ENCODE measurements at places on chromosomes 3 and 15.

- DNase-seq: peak; percentile 53
These were observed at the start of gene STAC for GRCh38 chr3:36380221-36381031. TSS of gene STAC (plus strand) at chr3:36380504. CDS start at chr3:36380644, 140 bp downstream.

DNA sequence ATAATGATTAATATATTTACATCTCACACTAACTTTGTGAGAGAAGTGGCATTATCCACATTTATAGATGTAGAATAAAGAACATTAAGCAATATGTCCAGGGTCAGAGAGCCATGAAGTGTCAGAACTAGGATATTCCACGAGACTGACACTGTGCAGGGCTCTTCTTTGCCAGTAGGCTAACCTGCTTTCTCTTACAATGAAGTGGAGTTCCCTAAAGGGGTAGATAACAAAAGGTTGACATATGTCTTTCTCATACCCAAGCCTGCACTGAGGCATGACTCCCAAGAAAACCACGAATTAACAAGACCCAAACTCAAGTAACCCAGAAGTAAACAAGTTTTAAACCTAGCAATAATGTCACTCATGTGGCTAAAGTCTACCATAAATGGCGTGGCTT is 191.5 kb upstream of the SLC2A2 start:
- DNase-seq: no peak

DNA sequence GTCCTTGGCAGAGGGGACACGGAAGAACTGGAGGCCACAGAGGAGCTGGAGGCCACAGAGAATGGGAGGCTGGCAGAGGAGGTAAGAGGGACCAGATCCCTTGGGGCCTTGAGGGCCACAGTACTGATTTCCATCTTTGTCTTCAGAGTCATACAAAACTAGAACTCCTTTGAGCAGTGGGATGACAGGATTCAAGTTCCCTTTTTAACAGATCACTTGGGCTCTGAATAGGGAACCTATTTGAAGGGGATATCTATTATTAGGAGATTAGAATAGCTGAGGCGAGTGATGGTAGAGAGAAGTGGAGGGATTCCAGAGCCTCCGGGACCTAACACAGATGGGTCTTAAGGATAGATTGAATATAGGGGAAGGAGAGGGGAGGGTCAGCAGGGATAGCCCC is 55.7 kb downstream of the OXNAD1 start:
- no peak for DNase-seq

GRCh38 chr3:47634996-47635395 is 56.3 kb upstream of the CSPG5 start:
- no peak for DNase-seq

- DNase-seq: no peak
These were observed 249.1 kb downstream of the OTOL1 start for GRCh38 chr3:161745741-161746140.

- no peak for DNase-seq
These were observed 54.3 kb upstream of the GNB4 start for GRCh38 chr3:179505534-179505933.

DNA sequence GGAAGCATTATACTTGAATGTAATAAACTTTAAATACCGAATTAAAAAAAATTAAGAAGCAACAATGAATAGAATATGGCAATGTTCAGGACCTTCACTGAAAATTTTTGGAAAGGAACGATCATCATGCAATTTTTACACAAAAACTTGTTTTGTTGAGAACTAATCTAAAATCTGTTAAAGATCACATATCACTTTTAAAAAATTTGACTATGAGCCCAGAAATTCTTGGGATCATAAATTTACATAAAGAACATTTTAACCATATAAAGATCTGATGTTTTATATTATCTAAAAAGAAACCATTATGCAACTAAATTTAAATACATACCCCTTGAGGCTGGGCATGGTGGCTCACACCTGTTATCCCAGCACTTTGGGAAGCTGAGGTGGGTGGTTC is 76.2 kb upstream of the MELTF start:
- no peak for DNase-seq

DNA sequence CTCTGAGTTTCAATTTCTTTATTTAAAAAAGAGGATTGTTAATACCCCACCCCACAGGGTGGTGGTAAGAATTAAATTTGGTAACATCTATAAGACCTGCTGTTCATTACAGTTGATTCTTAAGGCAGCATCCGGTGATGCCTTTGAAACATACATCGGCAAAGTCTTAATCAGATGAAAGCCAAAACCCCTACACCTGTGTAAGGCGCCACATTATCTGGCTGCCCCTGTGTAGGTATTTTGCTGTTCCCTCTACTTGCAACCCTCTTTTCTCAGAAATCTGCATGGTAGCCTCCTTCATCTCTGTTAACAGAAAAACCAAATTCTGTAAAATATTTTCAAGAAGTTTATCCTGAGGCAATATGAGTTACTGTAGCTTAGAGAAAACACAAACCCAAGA is 90.0 kb downstream of the ST6GAL1 start:
- no peak for DNase-seq

DNA sequence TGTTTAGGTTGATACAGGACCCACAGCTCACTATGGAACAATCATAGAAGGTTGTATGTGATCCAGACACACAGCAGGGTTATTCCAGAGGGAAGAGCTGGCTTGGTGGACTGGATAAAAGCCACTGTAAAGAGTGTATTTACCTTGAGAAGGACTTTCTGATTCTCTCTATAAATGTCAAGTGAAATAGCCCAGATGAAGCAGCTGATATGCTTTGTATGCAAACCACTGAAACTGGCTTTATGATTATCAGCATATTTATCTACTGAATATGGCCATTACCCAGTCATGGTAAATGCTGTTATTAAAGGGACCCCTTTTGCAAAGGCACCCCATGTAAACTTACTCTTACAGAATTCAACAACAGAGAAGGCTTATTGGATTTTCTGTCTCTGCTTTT is 28.1 kb downstream of the C3orf80 start:
- no peak for DNase-seq

DNA sequence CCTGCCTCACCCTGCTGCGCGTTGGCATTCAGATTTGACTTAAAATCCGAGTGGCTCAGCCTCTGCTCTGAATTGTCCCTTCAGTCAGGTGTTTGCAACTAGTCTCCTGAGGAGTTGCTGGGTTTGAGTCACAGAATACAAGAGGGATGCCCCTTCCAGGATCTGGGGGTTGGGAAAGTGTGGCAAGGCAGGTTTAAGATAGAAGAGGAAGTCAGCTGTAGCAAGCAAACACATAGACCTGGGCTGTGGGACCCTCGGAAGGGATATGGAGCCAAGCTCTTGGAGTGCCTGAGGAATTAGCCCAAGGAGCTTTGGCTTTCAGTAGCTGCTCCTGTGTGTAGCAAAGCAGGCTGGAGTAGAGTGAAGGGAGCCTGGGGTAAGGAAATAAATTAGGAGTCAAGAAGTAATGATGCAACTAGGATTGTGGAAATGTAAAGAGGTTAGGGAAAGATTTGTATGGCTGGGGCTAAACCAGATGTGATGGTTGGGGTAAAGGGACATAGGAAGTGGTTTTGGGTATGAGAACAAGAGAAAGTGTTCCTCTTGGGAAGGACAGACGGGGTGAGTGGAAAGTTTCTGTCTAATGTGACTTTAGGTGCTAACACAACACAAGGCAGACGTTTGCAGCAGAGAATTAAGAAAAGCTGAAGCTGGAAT is 41.2 kb downstream of the RAB7A start:
- no peak for DNase-seq
